ENCODE measurements at places on chromosomes 11 and 22.

DNA sequence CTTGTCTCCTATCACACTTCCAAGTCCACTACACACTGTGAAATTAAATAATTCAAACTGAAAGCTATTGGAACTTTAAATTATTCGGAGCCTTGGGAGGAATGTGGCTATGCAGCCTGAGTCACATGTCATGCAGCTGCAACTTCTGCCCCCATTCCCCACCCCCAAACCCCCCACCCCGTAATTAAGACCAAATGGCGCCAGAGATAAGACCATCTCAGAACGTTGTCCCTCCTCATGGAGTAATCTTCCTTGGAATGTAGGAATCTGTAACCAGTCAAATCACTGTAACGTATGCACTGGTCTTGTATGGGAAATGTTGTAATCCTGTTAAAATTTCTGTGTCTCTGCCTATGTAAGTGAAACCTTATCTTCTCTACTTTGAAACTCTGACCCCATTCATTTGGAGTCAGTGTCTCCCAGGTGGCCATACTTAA lies 37.0 kb downstream of the GAB2 start:
- no peak for DNase-seq

- no peak for DNase-seq
These were observed 39.9 kb upstream of the NUP160 start for GRCh38 chr11:47887910-47888569.

DNA sequence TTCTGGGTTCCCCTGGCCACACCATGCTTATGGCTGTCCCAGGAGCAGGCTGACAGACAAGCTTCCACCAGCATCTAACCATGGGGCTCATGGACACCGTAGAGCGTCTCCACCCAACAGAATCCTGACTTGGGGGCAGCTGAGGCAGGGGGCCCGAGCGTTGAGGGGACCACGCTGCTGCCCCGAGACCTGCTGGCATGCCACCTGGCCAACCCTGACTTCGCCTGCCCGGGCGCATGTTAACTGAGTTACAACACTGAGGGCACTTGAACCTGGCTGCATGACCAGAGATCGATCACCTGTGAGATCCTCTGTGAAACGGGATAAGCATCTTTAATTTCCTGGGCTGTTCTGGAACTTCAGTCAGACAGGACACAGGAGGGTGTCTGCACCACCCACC lies 13.7 kb downstream of the PPM1F start:
- no peak for DNase-seq

GRCh38 chr11:122173587-122173986 lies 57.6 kb upstream of the BLID start:
- no peak for DNase-seq

DNA sequence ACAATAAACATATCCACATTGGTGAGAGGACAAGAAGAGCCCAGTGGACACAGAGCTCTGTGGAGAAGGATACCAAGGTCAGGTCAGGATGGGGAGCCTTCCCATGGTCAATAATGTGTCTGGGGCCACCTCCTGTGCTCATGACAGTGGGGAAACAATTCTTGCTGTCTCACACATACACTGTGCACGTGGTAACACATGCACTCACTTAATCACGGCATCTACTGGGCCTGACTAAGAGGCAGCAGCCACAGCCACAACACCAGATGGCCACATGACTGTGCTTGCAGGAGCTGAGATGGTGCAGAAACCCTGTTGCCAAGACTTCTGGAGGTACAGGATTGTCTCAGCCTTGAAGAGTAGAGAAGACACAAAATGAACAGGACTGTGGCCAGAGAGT lies 28.6 kb downstream of the C22orf42 start:
- no peak for DNase-seq

DNA sequence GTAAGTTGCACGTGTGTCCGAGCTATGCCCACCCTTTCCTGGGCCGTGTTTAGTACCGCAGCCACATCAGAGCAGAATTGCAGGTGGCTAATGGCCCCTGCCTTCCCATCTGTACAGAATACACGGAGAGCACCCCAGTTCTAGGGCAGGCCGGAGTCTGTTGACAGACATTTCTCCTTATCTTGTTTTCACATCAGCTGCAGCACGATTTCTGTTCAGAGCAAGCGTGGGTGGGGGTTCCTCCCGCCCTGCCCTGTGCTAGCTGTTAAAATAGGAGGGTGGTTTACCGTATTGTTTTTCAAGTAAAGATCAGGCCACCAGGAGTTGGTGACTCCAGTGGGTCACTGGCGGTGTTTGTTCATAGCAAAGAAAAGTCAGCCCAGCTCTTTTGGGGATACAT lies 41.1 kb downstream of the UBASH3B start:
- peak; percentile 71 for DNase-seq

GRCh38 chr22:44158816-44159215 lies 21.9 kb upstream of the PARVG start:
- DNase-seq: no peak

DNA sequence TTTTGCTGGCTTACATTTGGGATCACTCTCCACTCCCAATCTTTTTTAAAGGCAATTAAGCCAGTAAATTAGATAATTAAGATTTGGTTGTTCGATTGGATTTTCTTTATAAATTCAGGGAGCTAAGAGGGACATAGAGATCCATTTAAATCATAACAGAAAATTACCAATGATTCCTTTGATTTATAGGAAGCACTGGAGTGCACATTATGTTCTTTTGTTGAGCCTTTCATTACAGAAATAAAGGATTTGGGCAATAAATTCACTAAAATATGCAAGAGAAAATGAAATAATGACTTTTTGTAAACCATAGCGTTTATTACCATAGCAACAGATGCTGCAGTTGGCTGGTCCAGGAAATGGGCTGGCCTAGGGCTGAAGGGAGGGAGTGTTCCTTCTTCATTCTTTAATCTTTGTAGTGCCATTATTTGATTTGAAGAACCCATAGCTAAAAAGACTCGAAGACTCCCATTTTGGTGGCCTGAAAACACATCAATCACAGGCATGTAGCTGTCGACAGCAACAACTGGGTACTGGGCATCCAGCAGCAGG lies 73.0 kb downstream of the C2CD3 start:
- DNase-seq: no peak

DNA sequence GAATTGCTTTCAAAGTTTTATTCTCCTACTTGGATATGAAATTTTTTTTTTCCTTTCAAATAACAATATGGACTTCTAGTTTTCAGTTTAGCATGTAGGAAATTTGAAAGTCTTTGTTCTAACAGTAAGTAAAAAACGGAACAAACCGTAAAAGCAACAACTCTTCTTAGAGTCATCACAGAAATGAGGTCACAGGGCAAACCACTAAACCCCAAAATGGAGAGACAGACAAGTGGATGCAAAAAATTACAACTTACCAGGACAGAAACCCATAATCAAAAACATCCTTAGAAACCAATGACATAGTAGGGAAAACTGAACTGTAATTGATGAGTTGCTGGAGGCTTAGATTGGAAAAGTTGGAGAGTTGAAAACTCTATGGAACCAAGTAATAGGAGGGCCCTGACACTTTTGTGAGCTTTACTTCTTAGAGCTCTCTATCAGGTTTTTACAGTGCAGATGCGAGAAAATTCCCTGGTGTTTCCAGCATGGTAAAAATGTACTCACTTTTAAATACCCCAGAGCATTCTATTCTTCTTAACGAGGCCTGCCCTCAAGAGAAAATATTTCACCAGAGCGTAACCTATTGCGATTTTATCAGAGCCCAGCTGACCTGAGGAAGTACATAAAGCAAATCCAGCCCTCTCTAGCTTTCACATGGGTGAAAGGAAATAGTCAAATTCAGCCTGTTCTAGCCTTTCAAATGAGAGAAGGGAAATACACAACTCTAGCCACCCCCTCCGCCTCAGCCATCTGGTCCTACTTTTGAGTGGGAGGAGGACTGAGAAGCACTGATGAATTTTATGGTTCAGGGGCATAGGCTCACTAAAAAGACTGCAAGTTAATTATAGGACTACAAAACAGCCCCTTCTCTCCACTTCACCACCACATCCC lies 39.1 kb downstream of the CASP12 start:
- no peak for DNase-seq

GRCh38 chr11:71500601-71501021 lies 26.5 kb upstream of the KRTAP5-7 start:
- no peak for DNase-seq

DNA sequence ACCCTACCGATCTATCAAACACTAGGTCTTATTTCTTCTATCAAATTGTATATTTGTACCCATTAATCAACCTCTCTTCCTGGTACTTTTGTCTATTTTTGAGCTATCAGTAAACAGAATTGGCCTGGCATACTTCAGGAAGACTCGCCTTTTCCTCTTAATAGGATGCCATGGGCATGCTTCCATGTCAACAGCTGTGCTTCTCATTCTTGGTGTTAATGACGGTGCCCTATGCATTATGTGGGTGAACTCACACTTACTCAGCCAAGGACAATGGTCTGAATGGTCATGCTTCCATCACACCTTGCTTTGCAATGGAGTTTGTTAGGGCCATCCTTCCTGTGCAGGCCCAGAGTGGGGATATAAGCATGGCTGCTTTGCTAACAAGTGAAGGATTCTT lies 521.8 kb downstream of the MIAT start:
- no peak for DNase-seq

GRCh38 chr11:71485063-71485399 lies 32.0 kb downstream of the NADSYN1 start:
- no peak for DNase-seq

DNA sequence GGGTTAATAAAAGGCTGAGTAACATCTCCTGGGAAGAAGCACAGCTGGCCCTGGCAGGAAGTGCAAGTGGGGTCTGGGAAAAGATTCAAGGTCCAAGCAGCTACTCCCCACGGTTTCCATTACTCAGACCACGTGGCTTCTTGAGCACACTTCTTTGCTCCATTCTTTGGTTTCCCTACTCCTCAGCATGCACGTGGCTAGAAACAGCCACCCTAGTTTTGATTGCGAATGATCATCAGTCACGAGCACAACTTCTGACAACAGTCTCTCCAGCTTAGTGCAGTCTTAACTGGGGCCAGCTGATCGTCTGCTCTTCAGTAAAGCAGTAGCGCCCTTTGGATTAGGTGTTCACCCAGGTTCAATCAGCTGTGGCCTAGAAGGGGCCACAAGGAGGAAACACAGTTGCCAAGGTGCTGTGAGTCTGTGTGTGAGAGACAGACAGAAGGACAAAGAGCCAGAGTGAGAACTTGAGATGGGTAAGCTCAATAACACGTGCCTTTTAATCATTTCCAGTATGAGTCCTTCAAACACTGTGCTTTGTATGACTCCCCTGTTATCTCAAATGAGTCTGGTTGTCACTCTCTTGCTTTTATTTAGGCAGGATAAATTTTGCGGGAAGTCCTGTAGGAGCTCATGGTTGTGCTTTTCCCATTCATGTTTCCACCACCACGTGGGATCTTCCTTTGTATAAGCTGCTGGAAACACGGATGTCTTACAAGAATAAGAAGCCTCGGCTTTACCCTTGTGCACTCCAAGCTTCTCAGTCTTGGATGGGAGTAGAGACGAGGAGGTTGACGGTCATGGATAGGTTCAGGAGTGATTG lies 901 bp upstream of the PARVA start:
- no peak for DNase-seq

DNA sequence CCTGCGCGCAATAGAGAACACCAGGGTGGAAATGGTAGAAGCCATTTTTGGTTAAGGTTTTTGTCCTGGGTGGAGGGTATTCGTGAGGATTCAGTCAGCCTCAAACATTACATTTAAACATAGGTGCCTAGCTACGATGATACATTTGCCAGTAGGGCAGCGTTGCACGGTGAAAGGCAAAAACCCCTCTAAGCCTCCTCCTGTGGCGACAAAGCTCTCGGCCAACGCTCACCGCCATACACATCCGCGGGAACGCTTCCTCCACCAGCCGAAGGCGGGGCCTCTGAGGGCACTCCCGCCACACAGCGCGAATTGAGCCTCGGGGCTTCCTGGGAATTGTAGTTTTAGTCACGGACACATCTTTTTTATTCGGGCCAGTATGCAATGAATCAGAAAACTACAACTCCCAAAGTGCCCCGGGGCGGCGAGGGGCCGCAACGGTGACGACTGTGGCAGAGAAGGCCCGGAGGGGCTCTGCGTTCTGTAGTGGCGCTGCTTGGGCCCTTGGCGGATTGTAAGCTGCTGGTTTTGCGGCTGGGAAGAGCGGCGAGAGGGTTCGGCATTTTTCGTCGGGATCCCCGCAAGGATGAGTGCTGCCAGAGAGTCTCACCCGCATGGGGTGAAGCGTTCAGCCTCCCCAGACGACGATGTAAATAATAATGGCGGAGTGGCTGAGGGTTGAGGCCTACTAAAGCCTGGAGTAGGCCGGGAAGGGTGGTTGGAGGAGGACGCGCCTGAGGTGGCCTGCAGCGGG lies at the start of gene C11orf58:
TSS of gene C11orf58 (plus strand) at position 455 of the 754 bp plus-strand sequence. CDS start at position 587, 132 bp downstream.
- peak; percentile 94 for DNase-seq

GRCh38 chr11:71538666-71538990 lies 803 bp downstream of the KRTAP5-8 start:
- no peak for DNase-seq

- DNase-seq: no peak
These were observed 20.2 kb downstream of the ACER3 start for GRCh38 chr11:76880956-76881355.

DNA sequence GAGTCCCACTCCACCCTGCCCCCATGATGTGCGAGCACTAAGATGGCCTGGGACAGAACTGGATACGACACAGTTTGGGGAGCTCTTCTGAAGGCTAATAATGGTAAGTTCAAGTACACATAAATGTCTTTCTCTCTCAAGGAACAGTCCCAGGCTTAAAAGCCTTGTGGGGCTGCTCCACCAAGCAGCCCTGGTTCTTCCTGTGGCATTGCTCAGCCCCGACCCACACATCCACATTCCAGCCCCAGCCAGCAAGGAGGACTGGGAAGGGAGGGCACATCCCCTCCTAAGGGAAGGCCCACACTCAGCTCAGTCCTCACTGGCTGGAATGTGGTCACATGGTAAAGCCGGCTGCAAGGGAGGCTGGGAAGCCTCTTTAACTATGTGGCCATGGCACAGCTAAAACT lies 13.3 kb upstream of the MB start:
- DNase-seq: no peak

GRCh38 chr11:9639099-9639498 lies 24.8 kb upstream of the SWAP70 start:
- DNase-seq: no peak

GRCh38 chr11:119101759-119102423 lies at the start of gene DPAGT1:
DPAGT1 (minus strand) TSS chr11:119101853; CDS start chr11:119101655, 198 bp downstream.
- peak; percentile 84 for DNase-seq

- DNase-seq: no peak
These were observed 73.5 kb upstream of the PPARA start for GRCh38 chr22:46076651-46077339.

GRCh38 chr11:57776031-57776521 lies 14.5 kb downstream of the CTNND1 start:
- no peak for DNase-seq

DNA sequence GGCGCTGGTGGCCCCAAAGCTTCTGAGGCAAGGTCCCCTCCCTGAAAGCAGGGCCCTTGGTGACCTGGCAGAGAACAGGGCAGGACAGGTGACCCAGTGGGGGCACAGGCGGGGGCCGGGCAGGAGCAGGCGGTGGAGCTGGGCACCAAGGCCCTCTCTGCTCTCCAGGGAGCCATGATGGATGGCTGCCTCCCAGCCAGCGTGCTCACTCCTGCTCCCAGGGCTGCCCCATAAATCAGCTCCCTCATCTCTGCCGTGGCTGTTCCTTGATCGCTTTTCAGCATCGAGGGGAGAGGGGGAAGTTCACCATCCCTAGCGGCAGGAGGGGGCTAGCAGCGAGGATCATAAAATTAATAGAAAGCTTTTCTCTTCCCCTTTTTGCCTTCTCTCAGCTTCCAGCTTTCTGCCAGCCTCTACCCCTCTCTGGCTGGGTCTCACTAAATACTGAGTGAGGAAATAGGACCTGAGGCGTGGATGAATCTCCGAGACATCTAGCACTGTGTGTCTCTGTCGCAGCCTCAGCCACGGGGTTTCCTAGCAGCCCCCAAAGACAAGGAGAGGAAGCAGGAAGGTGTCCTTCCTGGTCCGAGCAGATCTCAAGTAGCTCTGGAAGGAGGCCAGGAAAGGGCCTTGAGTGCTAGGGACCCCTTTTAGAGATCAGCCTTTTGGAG lies 22.2 kb upstream of the ELFN2 start:
- DNase-seq: no peak
